Metanephros (tissue), 2 donors: ENCODE measurements at places on chromosomes 7 and 10. TPM values are rescaled to one million over a fixed set of nuclear protein-coding genes. Genes with fewer than 3 reads are reported as not detected.

The COL1A2 gene
- total RNA-seq = 1,434 TPM

The SUN1 gene
- total RNA-seq = 331 TPM

The NMT2 gene
- total RNA-seq = 21.4 TPM

The VAX1 gene
- not detected for total RNA-seq

The ZCCHC24 gene
- 22.8 TPM for total RNA-seq

The OR2F1 gene
- not detected for total RNA-seq

The CPA2 gene
- total RNA-seq = 0.18 TPM

The OR2A1 gene
- 0.29 TPM for total RNA-seq

The GIMAP4 gene
- 24.2 TPM for total RNA-seq

The MYO3A gene
- total RNA-seq = 3.9 TPM

The RPEL1 gene
- not detected for total RNA-seq

The SYNPO2L gene
- 5.0 TPM for total RNA-seq

The FBXO24 gene
- 0.82 TPM for total RNA-seq

The IRF5 gene
- total RNA-seq = 9.4 TPM

The NPSR1 gene
- not detected for total RNA-seq

The LRRC18 gene
- 0.23 TPM for total RNA-seq

The ITIH2 gene
- 0.58 TPM for total RNA-seq

The FEZF1 gene
- total RNA-seq = not detected

The ANKRD1 gene
- 1.3 TPM for total RNA-seq

The BICC1 gene
- total RNA-seq = 70.7 TPM

The MMP21 gene
- 0.23 TPM for total RNA-seq

The PAX4 gene
- total RNA-seq = not detected

The CNTNAP2 gene
- total RNA-seq = 41.5 TPM

The CYREN gene
- 43.5 TPM for total RNA-seq

The INMT gene
- 9.5 TPM for total RNA-seq

The PTF1A gene
- not detected for total RNA-seq

The PUS7 gene
- total RNA-seq = 10.9 TPM

The ATRNL1 gene
- 207 TPM for total RNA-seq

The CALCR gene
- total RNA-seq = 1.8 TPM

The ZNF365 gene
- total RNA-seq = 0.35 TPM

The MMD2 gene
- not detected for total RNA-seq

The AKR1E2 gene
- total RNA-seq = 24.2 TPM
